Muscle of back (tissue), 13 donors: ENCODE measurements at places on chromosomes 4 and X.

DNA sequence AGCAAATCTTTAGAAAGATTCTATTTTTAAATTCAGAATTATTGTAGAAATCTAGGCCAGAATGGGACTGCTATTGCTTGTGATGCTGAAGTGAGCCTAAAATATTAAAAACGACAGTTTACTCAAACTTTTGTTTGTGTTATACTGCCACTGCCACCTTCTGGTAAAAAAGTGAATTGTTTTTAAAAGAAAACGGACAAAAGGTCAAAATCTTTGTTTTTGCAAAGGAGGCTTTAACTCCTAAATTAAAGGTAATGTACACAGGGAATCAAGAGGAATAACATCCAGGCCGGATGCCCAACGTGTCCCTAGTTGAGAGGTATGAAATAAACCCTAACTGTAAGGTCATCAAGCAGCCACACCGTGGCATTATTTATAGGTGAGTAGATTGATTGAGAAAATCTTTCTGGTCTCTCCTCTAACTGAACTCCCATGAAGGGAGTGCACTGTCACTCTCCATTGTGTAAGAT lies 338.3 kb upstream of the GALNT7 start:
- DNase-seq = peak; percentile 8

- peak; percentile 22 for DNase-seq
Observed at GRCh38 chrX:17336377-17336776, 38.6 kb upstream of the NHS start.

- DNase-seq = peak; percentile 78
Observed at GRCh38 chr4:113618205-113618604, 143.3 kb downstream of the CAMK2D start.

DNA sequence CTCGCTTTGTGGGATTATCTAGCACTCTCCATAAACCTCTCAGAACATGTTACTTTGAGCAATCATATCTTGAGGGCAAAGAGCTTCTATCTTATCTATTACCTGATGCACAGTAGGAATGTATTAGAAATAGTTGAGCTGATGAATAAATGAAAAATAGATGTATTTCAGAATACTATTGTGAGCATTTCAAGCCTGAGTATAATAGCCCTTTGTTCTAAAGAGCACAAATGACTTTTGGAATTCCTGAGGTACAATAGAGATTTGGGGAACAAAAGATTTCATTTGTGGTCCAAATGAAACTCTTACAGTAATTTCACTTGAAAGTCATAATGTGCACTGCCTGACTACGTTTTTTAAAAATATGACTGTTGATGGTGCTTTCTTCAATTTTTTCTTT lies 159.5 kb downstream of the UGT8 start:
- no peak for DNase-seq

DNA sequence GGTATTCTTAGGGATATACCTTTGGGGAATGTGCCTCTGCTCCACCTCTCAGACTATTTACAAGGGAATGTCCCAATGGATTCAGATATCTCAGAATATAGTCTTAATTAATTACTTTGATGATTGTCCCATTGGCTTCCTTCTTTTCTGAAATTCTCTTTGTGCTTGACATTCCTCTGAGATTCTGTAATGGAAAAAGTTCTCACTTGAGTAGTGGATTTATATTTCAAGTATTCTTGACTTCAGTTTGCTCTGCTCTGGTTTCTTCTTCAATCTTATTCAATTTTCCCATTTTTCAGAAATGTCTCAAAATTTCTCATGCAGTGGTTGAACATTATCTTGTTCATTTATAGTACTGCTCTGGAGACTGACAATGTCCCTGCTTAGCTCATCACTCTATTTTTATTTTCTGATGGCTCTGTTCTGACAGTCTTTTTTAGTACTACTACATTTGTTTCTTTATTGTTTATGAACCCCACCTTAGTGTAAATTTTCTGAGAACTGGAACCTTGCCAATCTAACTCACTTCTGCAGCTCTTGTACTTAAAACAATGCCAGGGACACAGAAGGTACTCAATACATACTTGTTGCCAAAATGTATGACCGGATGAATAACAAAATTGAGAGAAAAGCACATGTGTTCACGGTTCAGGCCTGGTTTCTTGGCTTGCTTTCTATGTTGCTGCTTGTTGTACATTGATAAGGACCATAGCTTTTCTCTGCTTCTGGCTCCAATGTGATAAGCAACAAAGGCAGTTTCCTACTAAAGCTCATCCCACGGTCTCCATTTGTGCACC lies 471.7 kb downstream of the GASK1B start:
- no peak for DNase-seq
